ENCODE measurements at places on chromosomes 3 and 15.

- DNase-seq: no peak
These were observed 83.1 kb downstream of the CPN2 start for GRCh38 chr3:194267744-194268653.

DNA sequence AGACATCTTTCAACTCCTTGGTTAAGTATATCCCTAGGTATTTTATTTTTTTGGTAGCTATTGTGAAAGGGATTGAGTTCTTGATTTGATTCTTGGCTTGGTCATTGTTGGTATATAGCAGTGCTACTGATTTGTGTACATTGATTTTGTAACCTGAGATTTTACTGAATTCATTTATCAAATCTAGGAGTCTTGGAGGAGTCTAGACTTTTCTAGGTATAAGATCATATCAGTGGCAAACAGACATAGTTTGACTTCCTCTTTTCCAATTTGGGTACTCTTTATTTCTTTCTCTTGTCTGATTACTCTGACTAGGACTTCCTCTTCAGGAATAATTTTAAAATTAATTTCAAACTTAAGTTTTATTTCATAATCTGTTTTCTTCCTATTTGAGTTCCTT lies 125.2 kb downstream of the OCA2 start:
- DNase-seq: no peak

DNA sequence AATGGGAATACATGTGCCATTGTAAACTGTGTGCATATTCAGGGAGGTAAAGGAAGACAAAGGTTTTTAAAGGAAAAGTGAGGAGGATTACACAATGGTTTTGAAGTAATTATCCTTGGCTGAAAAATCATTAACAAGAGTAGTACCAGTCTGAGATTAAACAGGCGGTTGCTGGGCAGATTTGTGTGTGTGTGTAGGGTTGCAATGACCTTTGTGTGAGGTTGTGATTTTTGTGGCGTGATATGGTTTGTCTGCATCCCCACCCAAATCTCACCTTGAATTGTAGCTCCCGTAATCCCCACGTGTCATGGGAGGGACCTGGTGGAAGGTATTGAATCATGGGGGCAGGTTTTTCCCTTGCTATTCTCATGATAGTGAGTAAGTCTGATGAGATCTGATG lies 7.0 kb downstream of the DLEC1 start:
- no peak for DNase-seq

DNA sequence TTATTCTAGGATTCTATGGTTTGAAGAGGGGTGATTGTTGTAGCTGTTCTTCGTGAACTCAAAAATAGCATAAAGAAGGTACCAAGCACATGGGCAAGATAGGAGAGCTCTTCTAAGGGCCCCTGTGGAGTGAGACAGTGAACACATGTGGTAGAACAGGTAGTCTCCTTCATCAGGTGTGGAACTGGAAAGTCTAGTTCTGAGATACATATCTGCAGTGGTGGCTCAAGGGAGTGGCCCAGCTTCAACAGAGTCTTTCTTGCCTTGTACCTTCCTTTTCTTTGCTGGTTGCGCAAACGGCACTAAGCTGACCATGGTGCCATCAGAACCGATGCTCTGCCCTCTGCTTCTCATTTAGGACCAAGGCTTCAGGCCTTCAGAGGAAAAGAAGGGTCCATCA lies 65.2 kb downstream of the CERS3 start:
- DNase-seq: no peak

GRCh38 chr3:193932576-193932975 lies 203.4 kb upstream of the HES1 start:
- DNase-seq: no peak

DNA sequence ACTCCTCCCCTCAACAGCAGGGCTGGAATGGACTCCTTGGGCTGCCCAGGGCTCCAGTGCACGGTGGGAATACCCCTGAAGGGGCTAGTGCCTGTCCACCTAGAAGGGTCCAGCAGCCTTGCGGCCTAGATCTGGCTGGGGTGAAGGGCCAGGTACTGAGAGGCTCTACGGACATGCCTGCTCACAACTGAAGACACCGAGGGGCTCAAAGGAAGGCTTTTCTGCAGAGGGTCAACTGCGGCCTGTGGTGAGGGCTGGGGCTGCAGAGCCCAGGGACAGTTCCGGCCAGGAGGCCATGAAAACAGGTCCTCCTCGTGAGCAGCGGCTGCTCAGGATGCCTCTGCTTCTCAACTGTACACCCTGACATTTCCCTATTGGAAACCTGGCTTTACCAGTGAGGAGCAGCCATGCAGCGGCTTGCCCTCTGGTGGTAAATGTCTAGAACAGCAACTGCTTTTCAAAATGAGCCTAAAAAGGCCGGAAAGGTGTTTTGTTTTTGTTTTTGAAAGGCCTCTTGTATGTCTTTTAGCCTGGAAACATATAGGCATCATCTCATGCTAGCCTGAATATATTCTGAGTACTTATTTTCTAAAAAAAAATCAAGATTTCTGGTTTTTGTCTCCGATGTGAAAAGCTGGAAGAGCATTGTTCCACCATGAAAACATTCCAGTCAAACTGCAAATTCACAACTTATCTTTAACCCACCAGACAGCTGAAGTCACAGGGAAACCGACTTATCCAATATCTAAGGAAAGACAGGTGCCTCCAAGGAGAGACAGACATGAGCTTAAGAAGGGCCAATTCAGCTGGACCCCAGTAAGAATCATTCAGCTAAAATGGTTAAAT lies 163.4 kb downstream of the KLF13 start:
- no peak for DNase-seq

DNA sequence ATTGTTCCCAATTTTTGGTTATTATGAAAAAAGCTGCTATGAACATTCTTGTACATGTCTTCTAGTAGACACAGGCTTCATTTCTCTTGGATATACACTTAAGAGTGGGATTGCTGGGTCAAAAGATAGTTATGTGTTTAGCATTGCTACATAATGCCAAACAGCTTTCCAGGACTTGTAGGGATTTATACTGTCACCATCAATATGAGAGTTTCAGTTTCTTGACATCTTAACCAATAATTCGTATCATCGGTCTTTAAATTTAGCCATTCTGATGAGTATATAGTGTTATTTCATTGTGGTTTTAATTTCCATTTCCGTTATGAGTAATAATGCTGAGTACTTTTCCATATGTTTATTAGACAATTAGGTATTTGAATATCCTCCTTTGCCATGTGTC lies 190.3 kb upstream of the PFN2 start:
- DNase-seq: no peak

DNA sequence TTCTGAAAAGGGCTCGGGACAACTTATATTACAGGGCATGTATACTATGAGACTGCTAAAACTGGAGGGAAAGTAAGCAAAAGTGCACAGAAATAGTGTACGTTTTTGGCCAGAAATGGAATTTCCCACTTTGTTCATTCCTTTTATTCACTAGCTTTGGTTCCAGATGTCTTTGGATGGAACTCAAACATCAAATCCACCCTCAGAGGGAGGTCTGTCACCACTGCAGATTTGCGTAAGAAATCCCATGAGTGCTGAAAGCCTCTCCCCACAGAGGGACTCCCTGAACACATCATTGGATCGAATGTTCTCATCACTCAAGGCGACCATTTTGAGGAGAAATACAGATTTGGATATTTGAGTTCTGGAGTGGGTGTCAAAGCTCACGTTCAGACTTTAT lies 71.6 kb downstream of the FEM1B start:
- DNase-seq: no peak

DNA sequence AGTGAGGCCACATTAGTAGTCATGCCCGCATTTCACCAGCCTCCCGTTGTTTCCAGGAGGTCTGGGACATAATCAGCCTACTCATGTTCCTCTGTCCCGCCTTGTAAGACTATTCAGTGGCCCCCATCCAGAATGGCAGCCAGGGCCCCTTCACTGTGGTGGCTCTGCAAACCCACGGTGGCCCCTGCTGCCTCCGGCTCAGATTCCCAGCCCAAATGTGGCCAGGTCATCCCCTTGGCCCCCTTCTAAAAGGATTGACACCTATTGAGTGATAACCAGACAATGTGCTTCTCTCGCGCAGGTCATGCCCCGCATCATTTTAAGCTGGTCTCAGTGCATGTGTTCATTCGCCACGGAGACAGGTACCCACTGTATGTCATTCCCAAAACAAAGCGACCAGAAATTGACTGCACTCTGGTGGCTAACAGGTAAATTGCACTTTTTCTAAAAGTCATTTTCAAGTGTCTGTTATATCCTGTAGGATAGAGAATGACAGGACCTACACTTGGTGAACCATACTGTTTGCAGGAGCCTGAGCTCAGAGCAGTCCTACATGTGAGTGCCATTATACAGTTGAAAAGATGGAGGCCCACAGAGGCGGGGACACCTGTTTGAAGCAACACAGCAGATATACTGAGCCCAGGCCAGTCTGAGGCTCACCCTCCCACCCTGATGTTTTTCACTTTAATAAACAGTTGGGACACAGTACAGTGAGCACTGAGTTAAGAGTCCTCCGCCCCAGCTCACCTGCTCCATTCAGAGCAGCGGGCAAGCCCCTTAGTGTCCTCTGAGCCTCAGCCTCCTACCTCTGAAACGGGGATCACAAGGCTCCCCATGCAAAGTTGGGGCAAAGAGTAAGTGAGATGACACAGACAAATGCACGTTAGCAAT lies 47.7 kb downstream of the PXYLP1 start:
- no peak for DNase-seq

DNA sequence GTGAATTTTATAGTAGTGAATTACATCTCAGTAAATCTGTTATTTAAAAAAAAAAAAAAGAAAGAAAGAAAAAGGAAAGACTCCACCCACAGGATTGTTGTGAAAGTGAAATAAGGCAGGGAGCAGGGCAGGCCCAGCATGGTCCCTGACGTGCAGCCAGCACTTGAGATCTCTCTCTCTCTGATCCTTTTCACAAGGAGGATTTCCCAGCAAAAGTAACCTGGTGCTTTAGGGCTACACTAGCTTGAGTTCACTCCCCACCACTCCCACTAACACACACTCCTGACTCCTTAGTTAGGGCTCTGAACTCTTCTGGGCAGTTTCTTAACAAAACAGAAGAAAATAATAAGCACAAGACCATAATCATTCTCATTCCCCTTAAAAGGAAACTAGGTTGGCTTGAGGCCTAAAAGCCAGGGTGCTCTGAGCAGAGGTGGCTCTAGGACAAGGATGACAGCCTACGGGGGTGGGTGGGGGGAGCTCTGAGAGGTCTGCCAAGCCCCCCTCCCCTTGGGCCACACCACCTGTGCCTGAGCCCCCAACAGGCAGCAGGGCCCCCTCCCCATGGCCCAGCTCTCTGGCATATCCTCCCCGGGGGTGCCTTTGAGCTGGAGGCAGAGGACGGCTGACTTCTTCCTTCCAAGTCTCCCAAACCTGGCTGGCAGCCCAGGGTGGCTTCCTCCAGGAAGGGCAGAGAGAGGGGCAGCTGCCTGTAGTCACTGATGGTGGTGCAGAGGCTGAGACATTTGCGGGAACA lies 856 bp downstream of the TMEM40 start:
- DNase-seq: no peak

DNA sequence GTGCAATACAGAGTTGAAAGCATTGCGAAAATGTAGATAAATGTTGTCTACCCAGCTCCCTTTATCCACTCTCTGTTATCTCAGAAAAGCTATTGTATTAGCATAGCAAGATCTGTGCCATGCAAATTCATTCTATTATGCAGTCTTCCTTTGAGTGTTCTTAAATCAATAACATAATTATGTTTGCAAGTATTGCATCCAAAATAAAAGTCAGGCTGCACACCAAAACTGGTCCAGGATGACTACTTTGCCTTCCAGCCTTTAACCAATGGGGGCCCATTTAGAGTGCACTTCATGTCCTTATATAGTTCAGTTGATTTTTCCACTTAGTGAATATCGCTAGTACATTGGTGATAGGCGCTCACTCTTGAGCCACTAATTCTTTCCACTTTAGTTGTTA lies 107.4 kb upstream of the MLF1 start:
- no peak for DNase-seq

- DNase-seq: no peak
These were observed 101.0 kb downstream of the CADPS start for GRCh38 chr3:62774221-62774620.

- peak; percentile 64 for DNase-seq
These were observed 51.4 kb upstream of the RNF7 start for GRCh38 chr3:141686466-141687291.

- DNase-seq: no peak
These were observed 31.5 kb downstream of the MGLL start for GRCh38 chr3:127790882-127791183.

GRCh38 chr3:195597848-195598247 lies 14.1 kb upstream of the APOD start:
- DNase-seq: no peak

- no peak for DNase-seq
These were observed 859.4 kb upstream of the NR2F2 start for GRCh38 chr15:95470997-95471689.

DNA sequence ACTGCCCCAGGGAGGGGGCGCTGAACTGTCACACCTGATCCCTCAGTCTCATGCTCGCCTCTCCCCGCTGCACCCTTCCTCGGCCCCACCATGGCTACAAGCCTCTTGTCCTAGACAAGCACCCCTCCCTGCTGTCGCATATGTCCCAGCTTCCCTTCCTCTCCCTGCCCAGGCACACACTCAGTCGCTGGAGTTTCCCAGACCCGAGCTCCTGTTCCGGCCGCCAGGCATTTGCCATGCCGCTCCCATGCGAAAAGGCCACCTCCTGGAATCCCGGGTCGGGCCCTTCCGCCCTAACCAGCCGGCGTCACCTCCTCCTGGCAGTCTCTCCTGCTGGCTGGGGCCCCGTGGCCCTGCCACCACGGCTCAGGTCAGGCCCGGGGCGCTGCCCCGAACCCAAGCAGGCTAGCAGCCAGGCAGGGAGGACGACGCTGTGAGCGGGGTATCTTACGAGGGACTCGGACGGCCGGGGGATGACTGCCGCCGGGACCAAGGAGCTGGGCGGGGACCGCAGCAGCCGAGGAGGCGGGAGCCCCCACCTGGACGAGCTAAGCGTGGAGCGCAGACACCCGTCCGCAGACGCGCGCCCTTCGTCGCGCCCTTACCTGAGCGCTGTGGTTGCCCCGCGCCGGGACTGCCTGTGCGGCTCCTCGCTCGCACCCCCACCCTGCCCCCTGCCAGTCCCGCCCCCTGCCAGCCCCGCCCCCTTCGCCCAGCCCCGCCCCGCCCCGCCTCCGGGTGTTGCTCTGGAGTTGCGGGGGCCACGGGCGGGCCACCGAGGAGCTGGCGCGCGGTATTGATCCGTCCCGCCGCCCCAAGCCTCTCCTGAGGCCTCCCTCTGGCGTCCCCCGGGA lies at the start of gene ALS2CL:
Gene ALS2CL, minus strand, starts transcription at position 642 of the 854 bp plus-strand sequence. CDS start 4,239 bp downstream, outside the sequence.
- no peak for DNase-seq

DNA sequence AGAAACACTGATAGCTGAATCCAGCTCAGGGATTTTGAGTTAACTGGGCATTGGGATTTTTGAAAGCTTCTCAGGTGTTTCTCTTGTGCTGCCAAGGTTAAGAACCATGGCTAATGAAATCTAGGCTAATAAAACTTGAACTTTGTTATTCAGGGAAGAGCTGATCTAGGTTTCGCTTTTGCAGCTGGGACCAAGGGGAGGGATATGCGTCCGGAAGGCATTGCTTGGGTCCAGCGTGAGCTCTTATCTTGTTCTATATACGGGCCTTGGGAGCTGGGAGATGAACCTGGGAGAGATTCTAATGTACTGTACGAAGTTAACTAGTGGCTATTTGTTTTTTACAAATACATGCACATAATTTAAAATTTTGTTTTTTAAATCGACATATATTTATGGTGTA lies 29.8 kb downstream of the ITPR1 start:
- no peak for DNase-seq
